ENCODE measurements at places on chromosomes 6 and 20.

GRCh38 chr6:122389704-122390372 lies 9.6 kb upstream of the HSF2 start:
- DNase-seq, result no peak

- no peak for DNase-seq
Observed at GRCh38 chr20:18428490-18429173, 38.2 kb downstream of the DZANK1 start.

GRCh38 chr20:14477125-14477524 lies 139.7 kb upstream of the FLRT3 start:
- no peak for DNase-seq

DNA sequence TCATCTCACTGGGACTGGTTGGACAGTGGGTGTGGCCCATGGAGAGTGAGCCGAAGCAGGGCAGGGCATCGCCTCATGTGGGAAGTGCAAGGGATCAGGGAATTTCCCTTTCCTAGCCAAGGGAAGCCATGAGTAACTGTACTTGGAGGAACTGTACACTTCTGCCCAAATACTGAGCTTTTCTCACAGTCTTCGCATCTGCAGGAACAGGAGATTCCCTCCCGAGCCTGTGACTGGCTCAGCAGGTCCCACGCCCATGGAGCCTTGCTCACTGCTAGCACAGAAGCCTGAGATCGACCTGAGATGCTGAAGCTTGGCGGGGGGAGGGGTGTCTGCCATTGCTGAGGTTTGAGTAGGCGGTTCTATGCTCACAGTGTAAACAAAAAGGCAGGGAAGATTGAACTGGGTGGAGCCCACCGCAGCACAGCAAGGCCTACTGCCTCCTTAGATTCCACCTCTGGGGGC lies 10.4 kb upstream of the CALHM5 start:
- DNase-seq, result no peak

DNA sequence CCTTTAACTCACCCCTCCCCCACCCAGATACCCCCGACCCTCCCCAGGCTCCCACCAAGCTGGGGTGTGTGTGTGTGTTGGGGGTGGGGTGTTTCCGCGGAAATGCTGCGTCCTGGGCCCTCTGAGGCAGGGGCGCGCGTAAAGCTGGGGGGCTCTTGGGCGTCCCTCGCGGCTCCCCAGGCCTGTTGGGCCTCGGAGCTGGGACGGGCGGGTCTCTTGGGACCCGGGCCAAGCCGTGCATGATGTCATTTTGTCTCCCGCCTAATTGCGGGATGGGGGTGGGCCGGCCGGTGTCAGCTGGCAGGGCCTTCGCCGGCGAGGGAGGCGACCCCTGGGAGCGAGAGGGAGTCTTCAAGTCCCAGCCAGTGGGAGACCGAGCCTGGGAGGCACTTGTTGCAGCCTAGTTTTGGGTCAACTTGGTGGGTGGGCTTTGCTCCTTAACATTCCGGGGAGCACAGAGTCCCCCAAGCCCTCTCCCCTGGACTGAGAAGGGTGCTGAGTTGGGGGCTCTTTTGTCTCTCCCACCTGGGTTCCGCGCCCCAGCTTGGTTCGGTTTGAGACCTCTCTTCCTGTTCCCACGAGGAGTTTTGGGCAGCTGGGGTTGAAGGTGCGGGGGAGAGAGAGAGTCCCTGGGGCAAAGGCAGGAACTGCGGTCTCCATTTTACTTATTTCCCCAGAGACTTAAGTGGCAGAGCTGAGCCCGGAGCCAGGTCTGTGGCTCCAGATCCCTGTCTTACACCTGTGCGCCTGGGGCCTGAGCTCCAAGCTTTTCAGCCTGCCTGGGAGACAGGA lies 623 bp downstream of the MYBL2 start:
- DNase-seq, result no peak

DNA sequence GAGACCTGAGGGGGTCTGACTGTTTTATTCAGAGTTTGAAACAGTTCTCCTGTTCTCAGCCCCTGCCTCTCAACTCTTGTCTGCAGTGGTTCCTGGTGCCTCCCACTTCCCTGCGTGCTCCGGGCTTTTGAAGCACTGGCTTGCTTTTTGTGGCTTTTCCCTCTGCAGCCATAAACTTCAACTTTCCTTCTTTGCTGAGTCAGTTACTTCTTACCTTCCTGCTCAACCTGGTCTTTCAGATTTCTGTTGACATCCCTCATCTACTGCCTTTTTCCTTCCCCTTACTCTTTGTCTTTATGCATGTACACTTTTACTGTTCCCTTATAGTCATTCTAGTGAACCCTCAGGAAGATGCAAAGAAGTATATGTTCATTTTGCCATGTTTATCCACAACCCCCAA lies 57.4 kb downstream of the ASXL1 start:
- no peak for DNase-seq

GRCh38 chr6:157169656-157170055 lies 153.7 kb downstream of the TMEM242 start:
- DNase-seq, result no peak

DNA sequence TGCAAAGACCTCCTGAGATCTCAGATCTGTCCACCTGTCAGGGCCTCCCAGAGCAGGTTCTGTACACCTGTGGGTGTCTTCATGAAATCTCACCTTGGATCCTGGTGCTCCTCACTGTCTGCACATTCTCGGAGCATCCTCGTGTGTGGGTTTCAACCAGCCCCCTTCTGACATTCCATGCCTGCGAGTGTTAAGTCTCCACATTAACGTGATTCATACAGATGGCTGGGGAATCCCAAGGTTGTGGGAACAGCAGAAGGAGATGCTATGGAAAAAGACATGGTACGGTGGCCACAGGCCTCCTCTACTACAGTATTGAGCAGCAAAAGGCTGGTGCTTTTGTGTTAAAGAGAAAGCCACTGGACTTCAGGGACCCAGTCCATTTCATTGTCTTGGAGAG lies 556.5 kb downstream of the DHX35 start:
- no peak for DNase-seq

- DNase-seq, result no peak
Observed at GRCh38 chr6:108541843-108542759, 18.6 kb upstream of the FOXO3 start.

- no peak for DNase-seq
Observed at GRCh38 chr20:5524896-5525295, 208.1 kb upstream of the PROKR2 start.

GRCh38 chr20:17614176-17614811 lies 44.4 kb downstream of the DSTN start:
- DNase-seq, result no peak

DNA sequence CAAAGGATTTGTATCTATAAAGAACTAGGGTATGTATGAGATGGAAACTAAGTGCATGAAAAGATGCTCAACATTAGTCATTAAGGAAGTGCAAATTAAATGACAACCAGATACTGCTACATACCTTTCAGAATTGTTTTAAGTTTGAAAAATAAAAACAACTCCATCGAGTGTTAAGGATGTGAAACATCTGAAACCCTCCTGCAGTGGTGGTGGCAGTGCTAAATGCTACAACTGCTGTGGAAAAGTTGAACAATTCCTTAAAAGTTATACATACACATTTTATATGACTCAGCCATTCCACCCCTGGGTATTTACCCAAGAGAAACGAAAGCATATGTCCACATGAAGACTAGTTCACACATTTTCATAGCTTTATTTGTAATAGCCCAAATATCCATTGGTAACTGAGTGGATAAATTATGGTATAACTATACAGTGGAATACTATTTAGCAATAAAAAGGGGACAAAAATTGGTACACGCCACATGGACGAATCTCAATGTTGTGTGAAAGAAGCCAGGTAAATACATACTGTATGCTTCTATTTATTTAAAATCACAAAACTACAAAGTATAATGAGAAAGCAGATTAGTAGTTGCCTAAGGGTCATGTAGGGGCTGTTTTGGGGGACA lies 10.6 kb downstream of the ARMH2 start:
- DNase-seq, result no peak

GRCh38 chr6:73703466-73703865 lies 7.5 kb downstream of the CD109 start:
- no peak for DNase-seq

GRCh38 chr6:43883847-43884651 lies 114.0 kb downstream of the VEGFA start:
- DNase-seq, result no peak

DNA sequence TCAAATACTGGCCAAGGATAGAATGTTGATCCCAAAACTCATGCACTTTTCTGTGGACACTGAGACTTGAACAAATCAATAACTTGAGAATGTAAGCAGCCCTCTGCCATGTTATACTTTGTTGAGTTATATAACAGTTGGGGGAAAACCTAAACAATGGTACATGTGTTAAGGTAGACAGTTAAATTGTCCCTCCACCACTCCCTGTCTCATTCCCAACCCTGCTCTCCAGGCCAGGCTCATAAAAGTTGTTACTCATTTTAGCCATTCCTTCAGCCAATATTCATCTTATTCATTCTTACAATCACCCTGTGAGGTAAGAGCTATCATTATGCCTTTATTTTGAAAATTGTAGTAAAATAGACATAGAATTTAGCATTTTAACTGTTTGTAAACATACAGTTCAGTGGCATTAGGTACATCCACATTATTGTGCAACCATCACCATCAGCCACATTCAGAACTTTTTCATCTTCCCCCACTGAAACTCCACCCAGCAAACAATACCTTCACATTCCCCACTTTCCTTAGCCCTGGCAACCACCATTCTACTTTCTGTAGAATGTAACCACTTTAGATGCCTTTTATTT lies 38.2 kb upstream of the IER3 start:
- no peak for DNase-seq

DNA sequence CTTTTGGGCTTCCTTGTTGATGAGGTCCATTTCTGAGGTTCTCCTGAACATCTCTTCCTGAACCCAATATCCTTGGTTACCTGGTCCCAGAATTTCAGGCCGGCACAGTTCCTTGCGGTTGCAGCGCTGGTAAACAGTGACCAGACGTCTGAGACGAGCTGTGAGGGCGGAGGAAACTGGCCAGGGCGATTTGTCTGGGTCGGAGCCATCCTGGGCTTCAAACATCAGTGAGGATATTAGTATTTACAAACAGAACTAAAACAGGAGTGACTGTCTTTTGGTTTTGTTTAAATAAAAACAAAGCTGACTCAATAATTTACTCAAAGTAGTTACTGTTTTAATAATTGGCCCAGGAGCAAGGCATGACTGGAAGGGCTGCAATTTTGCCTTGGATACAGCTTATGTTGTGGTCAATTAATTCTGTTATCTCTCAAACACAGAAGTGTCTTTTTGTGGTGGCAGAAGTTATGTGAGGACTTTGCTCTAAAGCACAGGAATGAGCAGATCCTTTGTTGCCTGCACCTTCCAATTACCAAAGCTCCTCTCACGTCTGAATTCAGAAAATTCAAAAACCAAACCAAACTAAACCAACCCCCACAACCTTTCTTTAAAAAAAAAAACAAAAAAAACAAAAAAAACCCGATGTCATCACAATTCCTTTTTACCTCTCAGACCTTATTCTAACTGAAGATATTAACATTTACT lies 58.7 kb upstream of the EMILIN3 start:
- DNase-seq, result no peak

GRCh38 chr20:60787276-60787675 lies 464.8 kb upstream of the CDH4 start:
- no peak for DNase-seq

GRCh38 chr6:87049779-87050178 lies 45.1 kb downstream of the CGA start:
- no peak for DNase-seq

- no peak for DNase-seq
Observed at GRCh38 chr6:87789198-87789899, 87.3 kb upstream of the AKIRIN2 start.

DNA sequence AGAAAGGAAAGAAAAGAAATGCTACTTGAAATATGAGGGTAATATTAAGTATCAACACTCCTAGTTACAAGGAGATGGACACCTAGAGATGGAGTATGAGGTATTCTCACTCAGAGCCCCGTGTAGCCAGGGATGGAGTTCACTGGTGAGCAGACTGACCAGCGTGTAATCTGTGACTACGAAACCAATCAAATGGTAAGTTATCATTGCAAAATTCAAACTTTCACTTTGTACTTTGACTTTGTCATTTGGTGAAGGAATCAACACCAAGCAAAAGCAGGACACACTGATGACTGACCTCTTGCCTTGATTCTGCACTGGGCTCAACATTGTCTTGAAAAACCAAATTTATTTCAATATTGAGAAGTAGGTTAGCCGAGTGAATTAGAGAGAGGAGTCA lies 51.8 kb downstream of the DCDC2 start:
- DNase-seq, result no peak

GRCh38 chr6:163814494-163815364 lies 400.2 kb downstream of the QKI start:
- DNase-seq, result no peak

DNA sequence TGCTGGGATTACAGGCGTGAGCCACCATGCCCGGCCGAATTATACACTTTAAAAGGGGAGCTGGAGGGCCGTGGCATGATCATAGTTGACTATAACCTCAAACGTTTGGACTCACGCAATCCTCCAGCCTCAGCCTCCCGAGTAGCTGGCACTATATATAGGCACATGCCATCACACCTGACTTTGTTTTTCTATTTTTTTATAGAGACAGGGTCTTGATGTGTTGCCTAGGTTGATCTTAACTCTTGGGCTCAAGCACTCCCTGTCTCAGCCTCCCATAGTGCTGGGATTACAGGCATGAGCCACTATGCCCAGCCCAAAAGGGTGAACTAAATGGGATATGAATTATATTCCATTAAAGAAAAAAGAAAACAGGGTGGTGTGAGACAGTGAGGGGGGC lies 7.8 kb downstream of the PTGIS start:
- DNase-seq, result no peak

DNA sequence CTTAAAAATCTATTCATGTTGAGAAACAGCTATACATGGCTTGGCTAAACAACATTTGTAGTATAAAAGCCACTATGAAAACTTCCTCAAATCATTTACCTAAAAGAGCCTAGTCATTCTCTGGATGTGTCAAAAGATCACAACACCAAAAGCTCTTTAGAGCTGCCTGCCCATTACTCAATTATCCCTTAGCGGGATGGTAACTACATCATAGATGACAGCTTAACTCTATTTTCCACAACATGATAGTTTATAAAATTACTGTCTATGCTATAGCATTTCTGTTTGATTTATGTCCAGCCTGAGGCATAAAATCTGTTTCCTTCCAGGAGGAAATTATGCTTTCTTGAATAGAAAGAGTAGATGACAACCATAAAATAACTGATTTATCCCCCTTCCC lies 777.6 kb upstream of the HS3ST5 start:
- DNase-seq, result no peak

GRCh38 chr6:139161169-139161568 lies 26.3 kb downstream of the HECA start:
- DNase-seq, result peak; percentile 48

- no peak for DNase-seq
Observed at GRCh38 chr20:62367633-62368391, 700 bp upstream of the LAMA5 start.

DNA sequence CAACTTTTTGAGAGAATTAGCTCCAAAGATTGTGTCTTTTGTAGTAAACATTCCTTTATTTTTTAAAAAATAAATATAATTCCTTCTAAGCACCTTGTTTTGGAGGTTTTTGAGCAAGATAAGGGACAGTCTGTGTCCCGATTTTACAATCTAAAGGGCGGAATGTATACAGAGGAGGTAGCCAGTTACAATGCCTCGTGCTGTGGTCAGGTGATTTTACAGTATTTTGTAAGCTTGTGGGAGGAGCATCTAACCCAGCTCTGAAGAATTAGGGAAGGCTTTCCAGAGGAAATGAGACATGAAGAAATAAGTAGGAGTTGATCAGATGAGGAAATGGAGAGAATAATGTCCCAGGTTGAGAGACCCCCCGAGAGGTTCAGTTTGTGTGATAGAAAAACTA lies 1.3 kb downstream of the HINT3 start:
- DNase-seq, result no peak

- no peak for DNase-seq
Observed at GRCh38 chr20:45465491-45466266, 3.9 kb upstream of the WFDC2 start.
